ENCODE measurements at places on chromosomes 6 and 20. TPM values are rescaled to one million over a fixed set of nuclear protein-coding genes. Genes with fewer than 3 reads are reported as not detected.

DNA sequence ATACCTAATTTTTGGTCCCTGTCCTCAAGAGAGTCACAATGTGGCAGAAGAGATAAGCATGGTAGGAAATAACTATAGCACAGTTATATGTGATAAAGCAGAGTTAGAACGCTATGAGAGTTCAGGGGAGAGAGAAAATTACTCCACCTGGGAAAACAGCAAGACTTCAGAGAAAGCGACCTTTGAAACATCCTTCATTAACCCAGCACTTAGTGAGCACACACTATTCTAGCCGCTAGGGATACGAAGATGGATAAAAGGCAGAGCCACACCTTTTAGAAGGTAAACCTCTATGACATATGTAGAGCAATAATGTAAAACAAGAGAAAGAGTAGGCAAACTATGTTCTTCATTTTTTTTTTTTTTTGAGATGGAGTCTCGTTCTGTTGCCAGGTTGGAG, 264.3 kb downstream of the PTPRK start:
- no peaks in the 10 kb centered on the region for H3K36me3 ChIP-seq
- no peak overlapping the region for H3K4me3 ChIP-seq
- DNase-seq = no peak
- H3K4me1 ChIP-seq = peaks cover 8% of the 10 kb centered on the region
- H3K27me3 ChIP-seq = no peaks in the 10 kb centered on the region
- H3K27ac ChIP-seq = no peak overlapping the region

GRCh38 chr6:84758486-84758885, 5.9 kb downstream of the TBX18 start:
- H3K4me1 ChIP-seq = no peaks in the 10 kb centered on the region
- peaks cover 64% of the 10 kb centered on the region for H3K27me3 ChIP-seq
- H3K36me3 ChIP-seq = no peaks in the 10 kb centered on the region
- H3K4me3 ChIP-seq = no peak overlapping the region
- H3K27ac ChIP-seq = no peak overlapping the region
- DNase-seq = no peak

GRCh38 chr20:4722993-4723392, 1.3 kb downstream of the PRND start:
- H3K36me3 ChIP-seq = no peaks in the 10 kb centered on the region
- peaks cover 22% of the 10 kb centered on the region for H3K4me1 ChIP-seq
- H3K4me3 ChIP-seq = no peak overlapping the region
- DNase-seq = no peak
- H3K27ac ChIP-seq = no peak overlapping the region
- peaks cover 5% of the 10 kb centered on the region for H3K27me3 ChIP-seq

DNA sequence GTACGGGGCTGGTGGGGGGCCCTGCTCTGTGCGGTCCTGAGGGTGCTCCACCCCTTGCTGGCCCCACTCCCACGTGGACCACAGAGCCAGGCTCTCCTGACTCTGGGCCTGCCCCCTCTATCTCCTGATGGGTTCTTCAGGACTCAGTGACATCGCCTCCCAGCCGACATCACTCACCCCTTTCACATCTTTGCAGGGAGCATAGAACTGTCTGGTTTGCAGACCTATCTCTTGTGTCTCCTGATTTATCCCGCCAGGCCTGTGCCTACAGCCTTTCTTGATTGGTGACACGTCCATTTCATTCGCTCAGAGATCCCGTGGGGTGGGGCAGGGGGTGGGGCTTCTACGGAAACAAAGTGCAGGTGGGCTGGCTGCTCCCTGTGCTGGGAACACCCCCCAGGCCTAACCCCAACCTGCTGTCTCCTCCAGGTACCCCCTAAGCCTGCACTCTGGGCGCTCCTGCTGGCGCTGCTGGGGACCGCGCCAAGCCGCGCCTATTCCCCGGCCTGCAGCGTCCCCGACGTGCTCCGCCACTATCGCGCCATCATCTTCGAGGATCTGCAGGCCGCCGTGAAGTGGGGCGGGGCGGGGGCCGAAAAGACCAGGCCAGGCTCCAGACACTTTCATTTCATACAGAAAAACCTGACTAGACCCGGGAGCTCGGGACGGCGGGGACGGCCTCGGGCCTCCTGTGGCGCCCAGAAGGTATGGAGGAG, 1.7 kb downstream of the C20orf204 start:
- no peak for DNase-seq
- H3K27me3 ChIP-seq = peaks cover 46% of the 10 kb centered on the region
- H3K27ac ChIP-seq = no peak overlapping the region
- H3K36me3 ChIP-seq = peaks cover 11% of the 10 kb centered on the region

- no peaks in the 10 kb centered on the region for H3K36me3 ChIP-seq
- H3K4me1 ChIP-seq = no peaks in the 10 kb centered on the region
- no peak overlapping the region for H3K4me3 ChIP-seq
- no peaks in the 10 kb centered on the region for H3K27me3 ChIP-seq
- H3K27ac ChIP-seq = no peak overlapping the region
Measured at GRCh38 chr6:110255211-110255750, 75.1 kb downstream of the CDC40 start.

- peaks cover 13% of the 10 kb centered on the region for H3K4me1 ChIP-seq
- no peak overlapping the region for H3K27ac ChIP-seq
- H3K36me3 ChIP-seq = no peaks in the 10 kb centered on the region
- H3K4me3 ChIP-seq = no peak overlapping the region
- H3K27me3 ChIP-seq = peaks cover 30% of the 10 kb centered on the region
Measured at GRCh38 chr20:62704341-62704948, 4.2 kb upstream of the NTSR1 start.

DNA sequence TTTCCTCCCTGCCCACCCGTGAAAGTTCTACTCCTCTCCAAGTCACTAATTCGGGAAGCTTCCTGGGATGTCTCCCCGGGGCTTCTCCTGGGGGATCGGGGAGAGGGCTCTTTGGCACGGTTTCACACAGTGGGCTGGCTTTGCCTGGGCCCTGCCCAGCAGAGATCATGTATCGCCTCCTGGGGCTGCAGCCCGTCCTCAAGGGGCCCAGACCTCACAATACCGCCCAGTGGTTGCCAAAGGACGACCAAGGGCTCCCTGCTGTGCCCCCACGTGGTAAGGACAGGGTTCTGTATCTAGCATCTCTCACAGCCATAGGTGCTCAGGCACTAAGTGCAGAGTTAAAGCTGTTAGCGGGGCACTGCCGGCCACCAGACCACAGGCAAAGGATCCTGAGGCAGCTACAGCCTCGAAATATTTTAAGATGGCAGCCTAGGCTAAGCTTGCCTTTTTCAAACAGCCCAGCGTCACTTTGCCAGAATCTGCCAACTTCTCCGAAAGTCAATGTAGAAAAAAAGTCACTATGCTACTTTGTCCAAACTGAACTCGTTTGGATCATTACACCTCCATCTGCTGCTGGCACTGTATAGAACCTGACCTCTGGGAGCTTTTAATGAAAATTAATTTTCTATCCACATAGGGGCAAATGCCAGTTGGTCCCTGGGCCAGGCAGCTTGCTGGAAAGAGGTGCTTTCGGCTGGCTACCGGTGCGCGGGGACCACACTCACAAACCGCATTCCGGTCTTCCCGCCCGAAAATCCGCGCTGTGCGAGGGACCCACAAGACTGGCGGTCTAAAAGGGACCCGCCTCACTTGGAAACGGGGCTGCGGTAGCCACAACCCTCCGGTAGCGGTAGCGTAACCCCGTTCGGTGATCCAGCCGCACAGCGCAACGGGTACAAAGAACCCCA, 1.3 kb upstream of the NNAT start:
- H3K4me3 ChIP-seq = no peak overlapping the region
- DNase-seq = no peak
- no peaks in the 10 kb centered on the region for H3K27me3 ChIP-seq
- peaks cover 52% of the 10 kb centered on the region for H3K4me1 ChIP-seq
- peaks cover 11% of the 10 kb centered on the region for H3K36me3 ChIP-seq
- H3K27ac ChIP-seq = no peak overlapping the region

- no peak overlapping the region for H3K4me3 ChIP-seq
- no peaks in the 10 kb centered on the region for H3K27me3 ChIP-seq
- H3K36me3 ChIP-seq = no peaks in the 10 kb centered on the region
- no peaks in the 10 kb centered on the region for H3K4me1 ChIP-seq
- no peak for DNase-seq
- H3K27ac ChIP-seq = no peak overlapping the region
Measured at GRCh38 chr6:141539617-141540016, 593.1 kb upstream of the GJE1 start.

DNA sequence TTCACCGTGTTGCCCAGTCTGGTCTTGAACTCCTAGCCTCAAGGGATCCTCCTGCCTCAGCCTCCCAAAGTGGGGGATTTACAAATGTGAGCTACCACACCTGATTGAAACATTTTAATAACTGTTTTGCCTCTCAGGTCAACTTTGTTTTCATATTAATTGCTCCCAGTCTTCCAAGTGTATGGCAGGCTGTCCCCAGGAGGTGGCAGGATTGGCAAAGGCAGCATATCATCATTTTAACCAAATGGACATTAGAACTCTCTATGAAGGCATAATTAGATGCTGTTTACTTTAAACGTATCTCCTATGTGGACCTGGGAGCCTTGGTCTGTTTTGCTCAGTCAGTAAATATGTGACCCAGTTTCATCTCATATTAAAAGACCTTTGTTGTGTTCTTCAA, 59.2 kb upstream of the CSE1L start:
- H3K27ac ChIP-seq = no peak overlapping the region
- H3K4me3 ChIP-seq = no peak overlapping the region
- H3K4me1 ChIP-seq = no peaks in the 10 kb centered on the region
- no peaks in the 10 kb centered on the region for H3K27me3 ChIP-seq
- peaks cover 99% of the 10 kb centered on the region for H3K36me3 ChIP-seq

DNA sequence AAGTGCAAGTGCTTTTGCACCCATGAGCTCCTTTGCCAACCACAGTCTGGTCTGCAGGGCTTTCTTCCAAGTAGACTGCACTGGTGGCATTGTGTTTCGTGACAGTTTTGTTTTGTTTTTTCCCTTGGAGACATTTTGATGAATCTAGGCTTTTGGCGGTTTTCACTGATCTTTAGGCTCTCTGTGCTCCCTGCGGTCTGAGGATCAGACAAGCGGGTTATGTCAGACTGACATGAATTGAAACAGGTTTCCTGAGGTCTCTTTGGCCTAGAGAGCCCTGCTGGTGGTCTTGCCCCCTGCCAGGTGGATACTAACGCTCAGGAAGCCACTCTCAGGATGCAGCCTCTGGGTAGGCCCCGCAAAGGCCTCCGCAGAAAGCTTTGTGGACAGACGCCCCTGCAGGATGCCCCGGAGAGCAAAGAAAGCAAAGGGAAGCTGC, 555.4 kb upstream of the AGPAT4 start:
- DNase-seq = no peak
- no peaks in the 10 kb centered on the region for H3K36me3 ChIP-seq
- no peaks in the 10 kb centered on the region for H3K4me1 ChIP-seq
- no peak overlapping the region for H3K27ac ChIP-seq

GRCh38 chr6:20719980-20720379, 185.7 kb downstream of the CDKAL1 start:
- no peak for DNase-seq
- no peaks in the 10 kb centered on the region for H3K36me3 ChIP-seq
- H3K4me1 ChIP-seq = no peaks in the 10 kb centered on the region
- no peaks in the 10 kb centered on the region for H3K27me3 ChIP-seq
- no peak overlapping the region for H3K27ac ChIP-seq

- no peak for DNase-seq
- no peak overlapping the region for H3K4me3 ChIP-seq
- H3K36me3 ChIP-seq = no peaks in the 10 kb centered on the region
- no peak overlapping the region for H3K27ac ChIP-seq
Measured at GRCh38 chr6:37595859-37596258, 96.2 kb upstream of the CCDC167 start.

- no peaks in the 10 kb centered on the region for H3K36me3 ChIP-seq
- H3K4me1 ChIP-seq = no peaks in the 10 kb centered on the region
- no peak overlapping the region for H3K27ac ChIP-seq
- H3K27me3 ChIP-seq = no peaks in the 10 kb centered on the region
- no peak overlapping the region for H3K4me3 ChIP-seq
Measured at GRCh38 chr6:64727075-64727474, 980.0 kb downstream of the EYS start.

- H3K27ac ChIP-seq = no peak overlapping the region
- no peak overlapping the region for H3K4me3 ChIP-seq
- H3K36me3 ChIP-seq = peaks cover 40% of the 10 kb centered on the region
- peak; percentile 49 for DNase-seq
Measured at GRCh38 chr20:38130687-38131587, 34.1 kb downstream of the TGM2 start.

- H3K27ac ChIP-seq = no peak overlapping the region
- no peaks in the 10 kb centered on the region for H3K4me1 ChIP-seq
- H3K4me3 ChIP-seq = no peak overlapping the region
- no peaks in the 10 kb centered on the region for H3K27me3 ChIP-seq
Measured at GRCh38 chr6:134830194-134830593, 119.7 kb downstream of the ALDH8A1 start.

GRCh38 chr20:62606551-62607201, 35.6 kb upstream of the SLCO4A1 start:
- H3K36me3 ChIP-seq = no peaks in the 10 kb centered on the region
- H3K4me1 ChIP-seq = peaks cover 26% of the 10 kb centered on the region
- no peak overlapping the region for H3K27ac ChIP-seq
- H3K27me3 ChIP-seq = peaks cover 7% of the 10 kb centered on the region
- DNase-seq = no peak

GRCh38 chr20:53364646-53365045, 229.0 kb downstream of the ZNF217 start:
- no peaks in the 10 kb centered on the region for H3K4me1 ChIP-seq
- no peak overlapping the region for H3K27ac ChIP-seq
- DNase-seq = no peak
- peaks cover 3% of the 10 kb centered on the region for H3K27me3 ChIP-seq
- no peak overlapping the region for H3K4me3 ChIP-seq

DNA sequence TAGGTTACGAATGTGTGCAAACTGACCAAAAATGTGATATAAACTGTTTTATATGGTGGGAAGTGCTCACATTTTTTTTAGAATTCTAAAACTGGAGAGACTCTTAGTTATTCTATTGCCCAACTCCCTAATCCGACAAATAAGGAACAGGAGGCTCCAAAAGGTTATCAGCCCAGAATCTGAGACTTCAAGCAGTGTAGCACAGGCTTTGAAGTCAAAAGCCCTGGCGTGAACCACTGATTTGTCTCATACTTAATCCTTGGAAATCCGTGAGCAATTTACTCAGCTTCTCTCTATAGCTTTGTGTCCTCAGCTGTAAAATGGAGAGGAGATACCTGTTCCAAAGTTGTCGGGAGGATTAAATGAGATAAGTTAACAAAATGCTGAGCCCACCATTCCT, 368.8 kb upstream of the SASH1 start:
- no peaks in the 10 kb centered on the region for H3K36me3 ChIP-seq
- H3K4me1 ChIP-seq = no peaks in the 10 kb centered on the region
- no peak overlapping the region for H3K27ac ChIP-seq
- DNase-seq = no peak

GRCh38 chr6:156809034-156809433, 31.9 kb downstream of the ARID1B start:
- peaks cover 31% of the 10 kb centered on the region for H3K4me1 ChIP-seq
- no peaks in the 10 kb centered on the region for H3K36me3 ChIP-seq
- H3K4me3 ChIP-seq = no peak overlapping the region
- H3K27me3 ChIP-seq = no peaks in the 10 kb centered on the region
- DNase-seq = no peak
- H3K27ac ChIP-seq = no peak overlapping the region

GRCh38 chr20:54368570-54368969, 106.8 kb upstream of the DOK5 start:
- no peak overlapping the region for H3K4me3 ChIP-seq
- H3K4me1 ChIP-seq = no peaks in the 10 kb centered on the region
- H3K27me3 ChIP-seq = no peaks in the 10 kb centered on the region
- no peaks in the 10 kb centered on the region for H3K36me3 ChIP-seq
- H3K27ac ChIP-seq = no peak overlapping the region

Gene FHL5
- total RNA-seq = 40.1 TPM

Gene TCP11
- total RNA-seq = not detected

Gene NPEPL1
- 41.6 TPM for total RNA-seq

Gene SOX12
- 8.4 TPM for total RNA-seq

Gene CAPN11
- 1.6 TPM for total RNA-seq

Gene LTV1
- 25.2 TPM for total RNA-seq

Gene PRSS35
- total RNA-seq = 1.3 TPM

Gene LPIN3
- 18.4 TPM for total RNA-seq

Gene PGBD1
- total RNA-seq = 3.1 TPM
